Left ventricle myocardium superior (tissue), 1 donor: ENCODE measurements at places on chromosomes 1 and 21. TPM values are rescaled to one million over a fixed set of nuclear protein-coding genes. Genes with fewer than 3 reads are reported as not detected.

DNA sequence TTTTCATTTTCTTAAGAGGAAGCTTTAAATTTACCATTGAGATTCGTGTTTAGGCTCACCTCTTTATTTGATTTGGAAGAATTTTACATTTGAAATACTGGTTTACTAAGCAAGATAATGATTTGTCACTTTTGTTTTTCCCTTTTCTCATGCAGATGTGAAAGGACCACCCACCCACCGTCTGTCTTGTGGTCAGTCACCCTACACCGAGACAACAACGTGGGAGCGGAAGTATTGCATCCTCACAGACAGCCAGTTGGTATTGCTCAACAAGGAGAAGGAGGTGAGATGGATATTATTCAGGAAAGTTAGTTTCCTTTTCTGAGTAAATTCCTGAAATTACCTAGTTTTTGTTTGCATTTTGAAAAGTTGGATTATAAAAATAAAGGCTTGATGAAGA, 189.5 kb downstream of the RASAL2 start:
- DNase-seq = no peak

- DNase-seq = no peak
These were observed 252.7 kb downstream of the AKT3 start for GRCh38 chr1:243597383-243597782.

DNA sequence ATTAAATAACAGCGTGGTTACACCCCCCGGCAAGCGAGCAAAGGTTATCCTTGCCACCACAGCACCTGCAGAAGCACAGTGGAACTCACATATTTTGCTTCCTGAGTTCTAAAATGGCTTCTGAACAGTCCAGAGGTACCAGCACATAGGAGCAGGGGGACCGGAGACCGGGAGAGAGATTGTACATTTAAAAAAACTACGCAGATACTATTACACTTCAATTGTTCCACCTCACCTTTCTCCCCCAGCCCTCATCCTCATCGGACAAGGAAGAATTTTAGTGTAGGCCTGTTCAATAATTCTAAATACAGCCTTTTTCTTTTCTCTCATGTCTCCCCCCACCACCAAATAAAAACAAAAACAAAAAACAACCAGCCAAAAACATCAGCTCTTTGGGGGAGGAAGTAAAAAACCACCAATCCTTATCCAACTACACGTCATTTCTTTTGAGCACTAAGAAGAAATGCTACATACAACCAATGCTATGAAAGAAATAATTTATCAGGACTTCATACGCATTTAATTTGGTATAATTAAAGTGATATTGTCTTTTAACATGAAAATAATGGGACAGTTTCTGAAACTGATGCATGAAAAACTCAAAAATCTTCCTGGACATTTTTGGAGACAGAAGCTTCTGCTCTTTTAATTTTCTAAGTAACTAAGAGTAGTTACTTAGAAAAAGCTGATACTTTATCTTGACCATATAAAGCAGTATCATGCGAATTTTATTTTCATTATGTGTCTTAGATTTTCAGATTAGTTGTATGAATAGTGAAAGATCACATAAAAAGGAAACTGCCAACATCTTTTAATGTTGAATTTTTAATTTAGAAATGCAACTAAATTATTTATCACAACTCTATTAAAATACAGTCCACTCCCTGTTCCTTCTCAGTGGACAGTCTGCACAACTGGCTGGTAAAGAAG, 9.1 kb downstream of the CDKN2C start:
- DNase-seq = no peak

- no peak for DNase-seq
These were observed 147.6 kb upstream of the DEPDC1 start for GRCh38 chr1:68644504-68644903.

- DNase-seq = peak; percentile 56
These were observed 894 bp downstream of the TCEA3 start for GRCh38 chr1:23423415-23424292.

DNA sequence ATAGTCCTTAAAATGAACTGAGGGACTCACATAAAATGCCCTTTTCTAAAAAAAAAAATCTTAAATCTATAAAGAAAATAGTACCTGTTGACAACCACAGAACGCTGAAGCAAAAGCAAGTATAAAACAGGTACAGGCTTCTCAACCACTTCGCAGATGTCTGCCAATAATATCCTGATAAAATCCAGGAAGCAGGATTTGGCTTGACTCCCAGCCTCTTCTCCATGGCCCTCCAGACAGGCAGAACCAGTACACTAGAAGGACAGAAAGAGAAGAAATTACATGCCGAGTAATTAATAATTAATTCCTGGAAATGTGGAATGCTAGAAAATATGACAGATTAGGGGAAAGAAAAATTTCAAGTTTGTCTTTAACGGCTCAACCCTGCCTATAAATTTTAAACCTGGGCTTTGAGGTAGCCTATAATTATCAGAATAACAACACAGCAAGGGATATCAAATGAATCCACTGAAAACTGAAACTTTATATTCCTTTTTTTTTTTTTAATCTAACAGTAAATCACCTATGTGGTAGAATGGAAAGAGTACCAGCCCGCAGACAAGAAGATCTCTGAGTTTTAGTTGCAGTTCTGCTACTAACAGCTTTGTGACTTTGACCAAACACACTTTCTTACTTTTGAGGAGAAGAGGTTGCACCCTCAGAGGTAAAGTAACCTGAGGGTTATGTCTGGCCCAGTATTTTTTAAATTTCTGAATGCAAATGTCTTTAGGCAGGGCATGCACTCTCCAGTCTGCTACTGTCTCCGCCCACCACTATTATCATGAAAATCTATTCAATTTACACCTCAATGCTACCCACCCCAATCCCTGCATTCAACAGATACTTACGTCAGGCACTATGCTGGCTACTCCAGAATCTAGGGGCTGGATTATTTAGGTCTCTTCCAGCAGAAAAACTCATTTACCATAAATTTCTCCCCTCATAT, 2.7 kb downstream of the KIAA0319L start:
- DNase-seq = no peak

DNA sequence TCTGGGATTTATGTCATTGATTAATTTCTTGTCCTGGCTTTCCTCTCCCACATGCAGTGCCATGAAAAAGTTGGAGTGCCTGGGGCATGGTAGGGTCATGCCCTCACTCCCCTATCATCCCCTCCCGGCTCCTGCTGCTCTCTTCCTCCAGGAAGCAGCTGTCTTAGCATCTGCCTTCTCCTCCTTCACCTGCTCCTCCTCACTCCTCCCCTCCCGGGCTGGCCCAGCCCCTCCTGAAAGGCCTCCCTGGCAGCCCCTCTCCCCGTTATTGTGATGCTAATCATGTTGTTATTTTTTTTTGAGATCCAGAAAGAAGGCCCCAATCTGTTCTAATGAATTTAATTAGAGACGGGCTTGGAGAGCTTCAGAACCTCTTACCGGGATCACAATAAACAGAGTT, 36.3 kb upstream of the NFASC start:
- DNase-seq = no peak

FCRL4 gene
- total RNA-seq = not detected

MNDA gene
- 4.9 TPM for total RNA-seq

IGSF9 gene
- total RNA-seq = 0.79 TPM

KIF2C gene
- 0.87 TPM for total RNA-seq

SPRR2F gene
- total RNA-seq = not detected

RORC gene
- total RNA-seq = 13.0 TPM

NOS1AP gene
- total RNA-seq = 5.0 TPM

CELA3A gene
- total RNA-seq = not detected

IVL gene
- total RNA-seq = not detected

GBP3 gene
- total RNA-seq = 7.4 TPM

GPR3 gene
- 0.12 TPM for total RNA-seq
